Activated T-helper 17 cell treated with anti-CD3 and anti-CD28 coated beads, Interleukin-2, amount 50 U/mL, for 72 hours (primary cell): ENCODE measurements at places on chromosomes 3 and 15. TPM values are rescaled to one million over a fixed set of nuclear protein-coding genes. Genes with fewer than 3 reads are reported as not detected.

DNA sequence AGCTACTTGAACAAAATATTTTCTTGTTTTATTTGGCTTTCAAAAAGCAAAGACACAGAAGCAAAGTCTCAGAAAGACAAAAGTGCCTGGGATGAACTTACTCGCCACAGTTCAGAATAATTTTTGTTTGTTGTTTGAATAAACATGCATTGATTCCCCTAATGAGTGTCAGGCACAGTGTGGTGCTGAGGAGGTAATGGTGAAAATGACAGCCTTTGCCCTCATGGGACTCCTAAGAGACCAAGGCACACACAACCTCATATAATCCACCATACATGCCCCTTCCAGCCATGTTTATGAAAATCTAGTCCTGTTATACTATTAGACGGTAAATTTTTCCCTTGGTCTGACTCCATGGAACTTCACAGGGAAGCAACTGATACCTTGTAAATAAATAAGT, 2.5 kb downstream of the GOLIM4 start:
- no peak overlapping the region for H3K4me3 ChIP-seq
- no peaks in the 10 kb centered on the region for H3K36me3 ChIP-seq
- peaks cover 36% of the 10 kb centered on the region for H3K27me3 ChIP-seq
- no peak overlapping the region for H3K27ac ChIP-seq
- no peaks in the 10 kb centered on the region for H3K4me1 ChIP-seq

CCDC54 gene
- total RNA-seq = not detected

ATP13A5 gene
- not detected for total RNA-seq

DNA sequence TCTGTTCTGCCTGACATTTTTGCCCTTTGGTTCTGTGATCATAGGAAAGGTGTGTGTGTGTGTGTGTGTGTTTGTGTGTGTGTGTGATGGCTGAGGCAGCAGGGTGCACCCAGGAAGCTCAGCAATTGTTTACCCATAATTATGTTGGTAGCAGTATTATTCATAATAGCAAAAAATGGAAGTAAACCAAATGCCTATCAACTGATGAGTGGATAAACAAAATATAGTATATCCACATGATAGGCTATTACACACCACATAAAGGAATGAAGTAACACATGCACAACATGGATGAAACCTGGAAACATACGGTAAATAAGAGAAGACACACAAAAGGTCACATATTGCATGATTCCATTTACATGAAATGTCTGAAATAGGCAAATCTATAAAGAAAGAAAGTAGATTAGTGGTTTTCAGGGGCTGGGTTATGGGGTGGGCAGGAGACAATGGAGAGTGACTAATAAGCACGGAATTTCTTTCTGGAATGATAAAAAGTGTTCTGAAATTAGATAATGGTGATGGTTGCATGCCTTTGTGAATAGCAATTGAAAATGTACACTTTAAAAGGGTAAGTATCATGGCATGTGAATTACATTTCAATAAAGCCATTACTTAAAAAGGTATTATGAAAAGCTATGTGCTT, 167.2 kb downstream of the POLR2M start:
- H3K4me1 ChIP-seq = no peaks in the 10 kb centered on the region
- no peaks in the 10 kb centered on the region for H3K36me3 ChIP-seq
- peaks cover 71% of the 10 kb centered on the region for H3K27me3 ChIP-seq
- ATAC-seq = no peak
- H3K4me3 ChIP-seq = no peak overlapping the region

DNA sequence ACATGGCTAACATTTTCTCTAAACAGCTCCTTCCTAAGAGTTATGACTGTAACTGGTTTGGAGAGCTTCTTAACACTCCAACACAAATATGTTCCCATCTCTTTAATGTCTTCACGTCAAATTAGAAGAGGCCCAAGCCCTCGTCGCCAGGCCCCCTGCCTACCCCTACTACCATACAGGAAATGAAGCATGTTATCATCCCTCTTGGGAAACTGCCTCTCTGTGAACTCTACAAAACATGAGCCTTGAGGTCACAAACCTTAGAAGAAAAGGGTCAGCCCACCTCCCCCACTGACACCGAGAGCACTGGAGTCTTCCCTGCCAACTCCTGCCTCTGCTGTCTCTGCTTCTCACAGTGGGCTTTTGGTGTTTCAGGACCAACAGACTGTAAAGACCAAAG, 243.1 kb upstream of the STT3B start:
- peaks cover 33% of the 10 kb centered on the region for H3K4me1 ChIP-seq
- no peak for ATAC-seq
